ENCODE measurements at places on chromosomes 7 and 10. TPM values are rescaled to one million over a fixed set of nuclear protein-coding genes. Genes with fewer than 3 reads are reported as not detected.

JAZF1 gene
- total RNA-seq, result 4.0 TPM

CARD11 gene
- total RNA-seq, result 98.3 TPM

SPAG6 gene
- not detected for total RNA-seq

PILRA gene
- 5.8 TPM for total RNA-seq

AFAP1L2 gene
- 4.9 TPM for total RNA-seq

SEMA3E gene
- not detected for total RNA-seq

MYOZ1 gene
- total RNA-seq, result not detected

PON1 gene
- total RNA-seq, result not detected

CFAP58 gene
- 0.27 TPM for total RNA-seq

CPVL gene
- total RNA-seq, result not detected

Data from activated CD8-positive, alpha-beta T cell treated with anti-CD3 and anti-CD28 coated beads for 36 hours (primary cell).